ENCODE measurements at places on chromosomes 1 and 21. TPM values are rescaled to one million over a fixed set of nuclear protein-coding genes. Genes with fewer than 3 reads are reported as not detected.

- DNase-seq: no peak
These were observed 40.1 kb upstream of the LPAR3 start for GRCh38 chr1:84933011-84933611.

DNA sequence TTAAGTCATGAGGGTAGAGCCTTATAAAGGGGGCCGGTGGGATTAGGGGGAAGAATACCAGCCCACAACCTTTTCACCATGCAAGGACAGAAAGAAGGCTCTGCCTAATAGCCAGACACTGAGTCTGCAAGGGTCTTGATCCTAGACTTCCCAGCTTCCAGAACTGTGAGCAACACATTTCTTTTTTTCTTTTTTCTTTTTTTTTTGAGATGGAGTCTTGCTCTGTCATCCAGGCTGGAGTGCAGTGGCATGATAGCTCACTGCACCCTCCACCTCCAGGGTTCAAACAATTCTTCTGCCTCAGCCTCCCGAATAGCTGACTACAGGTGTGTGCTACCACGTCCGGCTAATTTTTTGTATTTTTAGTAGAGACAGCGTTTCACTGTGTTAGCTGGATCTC is 1.7 kb upstream of the ARL8A start:
- DNase-seq: no peak

DNA sequence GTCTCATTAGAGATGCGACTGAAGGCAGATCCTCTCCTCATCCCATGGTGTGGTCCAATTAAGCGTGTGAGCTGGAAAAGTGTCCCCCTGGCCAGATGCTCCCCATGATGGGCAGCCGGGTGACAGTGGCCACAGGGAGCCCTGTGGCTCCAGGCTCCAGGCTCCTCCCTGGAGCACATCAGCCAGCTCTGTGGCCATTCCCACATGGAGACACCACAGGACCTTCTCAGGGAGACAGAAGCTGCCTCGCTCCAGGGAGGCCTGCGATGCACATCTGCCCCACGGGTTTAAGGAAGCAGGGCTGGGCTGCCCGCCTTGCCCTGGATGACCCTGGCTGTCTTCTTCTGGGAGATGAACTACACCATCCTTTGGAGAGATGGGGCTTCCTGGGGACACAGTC is 99.9 kb upstream of the TLR5 start:
- DNase-seq: no peak

- peak; percentile 62 for DNase-seq
These were observed 33.1 kb downstream of the PRDM2 start for GRCh38 chr1:13732971-13733667.

PLXNA2 gene
- total RNA-seq: 7.7 TPM

- no peak for DNase-seq
These were observed 507 bp downstream of the GLIS1 start for GRCh38 chr1:53738205-53739108.

DNA sequence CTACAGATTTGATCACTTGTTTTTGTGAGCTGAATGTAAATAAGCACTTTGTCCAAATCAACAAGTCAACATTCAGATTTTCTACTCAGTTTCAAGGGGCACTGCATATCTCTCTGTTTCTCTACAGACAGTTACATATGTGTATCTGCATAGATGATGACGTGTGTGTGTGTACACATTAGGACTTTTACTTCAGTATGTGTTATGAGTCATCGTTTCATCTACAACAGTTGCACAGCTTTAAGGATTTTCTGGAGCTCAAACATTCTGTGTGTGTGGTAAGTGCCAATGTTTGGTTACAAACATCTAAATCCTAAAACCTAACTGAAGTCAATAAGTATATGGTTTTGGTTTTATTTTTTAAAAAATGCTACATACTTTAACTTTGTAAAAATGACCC is 494.5 kb upstream of the PBX1 start:
- no peak for DNase-seq

DNA sequence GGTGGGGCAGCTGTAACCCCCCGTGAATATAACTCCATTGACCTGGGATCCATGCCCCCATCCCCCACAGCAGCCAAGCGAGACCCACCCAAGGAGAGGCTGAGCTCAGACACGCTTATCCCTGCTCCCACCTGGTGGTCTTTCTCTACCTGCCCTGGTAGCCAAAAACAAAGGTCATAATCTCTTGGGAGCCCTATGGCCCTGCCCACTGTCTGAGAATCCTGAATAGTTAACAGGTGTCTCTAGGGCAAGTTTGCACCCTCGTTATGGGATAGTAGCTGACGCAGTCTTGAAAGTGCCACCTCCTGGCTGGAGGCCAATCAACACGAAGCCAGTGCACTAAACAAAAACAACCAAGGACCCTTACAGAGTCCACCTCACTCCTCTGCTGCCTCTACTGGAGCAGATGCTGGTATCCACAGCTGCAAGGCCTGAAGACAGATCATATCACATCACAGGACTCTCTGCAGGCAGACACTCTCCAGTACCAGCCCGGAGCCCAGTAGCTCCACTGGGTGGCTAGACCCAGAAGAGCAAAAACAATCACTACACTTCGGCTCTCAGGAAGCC is 134.3 kb upstream of the C1orf174 start:
- no peak for DNase-seq

DDI2 gene
- 47.1 TPM for total RNA-seq

DNA sequence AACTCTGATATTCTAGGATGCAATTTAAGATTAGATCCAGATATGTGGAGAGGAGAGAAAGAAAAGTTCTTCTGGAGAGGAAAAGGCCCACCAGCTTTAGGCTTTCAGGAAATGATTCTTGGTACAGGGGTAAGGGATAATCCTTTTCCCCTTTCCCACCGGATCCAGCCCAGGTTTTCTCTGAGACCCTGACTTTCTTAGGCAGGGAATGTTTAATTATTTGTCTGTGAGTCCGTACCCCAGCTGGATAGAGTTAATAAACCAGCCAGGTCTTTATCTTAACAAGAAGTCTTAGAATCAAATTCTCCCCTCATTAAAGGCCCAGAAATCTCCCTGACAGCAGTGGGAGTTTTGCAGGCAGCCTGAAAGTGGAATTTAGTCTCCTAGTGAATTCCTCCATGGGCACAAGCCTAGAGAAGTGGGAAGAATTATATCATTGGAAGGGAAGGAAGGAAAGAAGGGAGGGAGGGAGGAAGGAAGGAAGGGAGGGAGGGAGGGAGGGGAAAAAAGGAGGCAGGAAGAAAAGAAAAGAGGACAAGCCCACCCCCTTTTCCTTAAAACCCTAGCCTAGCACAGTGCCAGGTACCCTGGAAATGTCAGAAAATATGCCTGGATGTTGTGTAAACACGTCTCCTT is 189.0 kb downstream of the PLPP3 start:
- DNase-seq: no peak

CD1D gene
- 0.16 TPM for total RNA-seq

PTGS2 gene
- not detected for total RNA-seq

DNA sequence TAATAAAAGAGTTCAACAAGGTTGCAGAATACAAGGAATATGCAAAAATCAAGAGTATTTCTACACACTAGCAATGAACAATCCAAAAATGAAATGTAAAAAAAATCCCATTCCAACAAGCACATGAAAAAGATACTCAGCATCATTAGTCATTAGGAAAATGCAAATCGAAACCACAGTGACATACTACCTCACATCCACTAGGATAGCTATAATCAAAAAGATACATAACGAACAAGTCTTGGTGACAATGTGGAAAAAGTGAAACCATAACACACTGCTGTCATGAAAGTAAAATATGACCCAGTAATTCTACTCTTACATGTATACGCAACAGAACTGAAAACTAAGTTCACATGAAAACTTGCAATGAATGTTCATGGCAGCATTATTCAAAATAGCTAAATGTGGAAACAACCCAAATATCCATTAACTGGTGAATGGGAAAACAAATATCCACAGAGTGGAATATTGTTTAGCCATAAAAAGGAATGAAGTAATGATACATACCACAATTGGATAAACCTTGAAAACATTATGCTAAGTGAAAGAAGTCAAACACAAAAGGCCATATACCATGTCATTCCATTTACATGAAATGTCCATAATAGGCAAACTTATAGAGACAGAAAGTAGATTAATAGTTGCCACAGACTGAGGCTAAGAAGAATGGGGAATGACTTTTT is 34.3 kb downstream of the PIK3R3 start:
- no peak for DNase-seq

FCN3 gene
- total RNA-seq: not detected

DNA sequence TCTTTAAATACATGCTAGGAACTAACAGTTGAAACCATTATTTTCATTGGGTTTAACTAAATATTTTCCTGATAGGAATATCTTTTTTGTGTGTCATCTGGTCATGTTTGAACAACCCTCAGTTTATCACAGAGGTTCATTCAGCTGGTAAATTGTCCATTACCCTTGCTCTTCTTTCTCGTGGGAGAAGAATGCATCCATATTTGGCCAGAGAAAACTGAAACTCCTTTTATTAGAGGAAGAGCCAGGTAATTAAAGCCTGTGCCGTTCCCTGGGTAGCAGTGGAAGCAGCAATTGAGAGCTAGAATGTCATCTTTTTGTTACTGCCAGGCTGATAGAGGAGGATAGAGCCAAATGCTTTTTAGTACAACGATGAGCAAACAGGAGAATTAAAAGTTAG is 587.2 kb upstream of the ZRANB2 start:
- DNase-seq: no peak

DNA sequence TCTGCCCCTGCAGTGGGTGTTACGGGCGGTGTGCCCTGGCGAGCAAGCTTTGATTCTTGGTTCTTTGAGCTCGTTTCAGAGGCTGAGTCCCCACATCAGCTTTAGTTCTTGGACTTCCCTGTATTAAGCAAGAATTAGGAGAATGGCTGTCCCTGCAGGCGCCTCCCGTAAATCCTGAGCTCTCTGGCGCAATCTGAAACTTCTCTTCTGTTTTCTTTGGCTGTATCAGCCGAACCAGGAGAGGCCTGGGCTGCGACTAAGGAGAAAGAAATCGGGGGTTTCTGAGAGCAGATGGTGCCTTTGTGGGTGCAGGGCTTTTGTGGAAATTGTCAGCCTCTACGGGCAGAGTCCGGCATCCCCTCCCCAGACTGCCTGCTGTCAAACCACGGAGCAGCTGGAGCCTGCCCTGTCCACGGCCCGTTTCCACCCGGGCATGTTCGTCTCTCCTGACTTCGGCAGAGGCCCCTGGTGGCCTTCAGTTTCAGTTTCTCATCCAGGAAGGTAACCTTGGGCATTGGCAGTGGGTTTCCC is 17.9 kb downstream of the CSTB start:
- DNase-seq: no peak

GABPB2 gene
- total RNA-seq: 39.6 TPM

GRCh38 chr1:55670331-55671082 is 455.3 kb upstream of the USP24 start:
- no peak for DNase-seq

LMOD1 gene
- total RNA-seq: not detected

INSRR gene
- not detected for total RNA-seq

AMY1A gene
- not detected for total RNA-seq

GRCh38 chr1:156346636-156347035 is 8.3 kb downstream of the TSACC start:
- DNase-seq: no peak

- DNase-seq: no peak
These were observed 76.9 kb upstream of the TNFSF18 start for GRCh38 chr1:173127369-173128307.

DNA sequence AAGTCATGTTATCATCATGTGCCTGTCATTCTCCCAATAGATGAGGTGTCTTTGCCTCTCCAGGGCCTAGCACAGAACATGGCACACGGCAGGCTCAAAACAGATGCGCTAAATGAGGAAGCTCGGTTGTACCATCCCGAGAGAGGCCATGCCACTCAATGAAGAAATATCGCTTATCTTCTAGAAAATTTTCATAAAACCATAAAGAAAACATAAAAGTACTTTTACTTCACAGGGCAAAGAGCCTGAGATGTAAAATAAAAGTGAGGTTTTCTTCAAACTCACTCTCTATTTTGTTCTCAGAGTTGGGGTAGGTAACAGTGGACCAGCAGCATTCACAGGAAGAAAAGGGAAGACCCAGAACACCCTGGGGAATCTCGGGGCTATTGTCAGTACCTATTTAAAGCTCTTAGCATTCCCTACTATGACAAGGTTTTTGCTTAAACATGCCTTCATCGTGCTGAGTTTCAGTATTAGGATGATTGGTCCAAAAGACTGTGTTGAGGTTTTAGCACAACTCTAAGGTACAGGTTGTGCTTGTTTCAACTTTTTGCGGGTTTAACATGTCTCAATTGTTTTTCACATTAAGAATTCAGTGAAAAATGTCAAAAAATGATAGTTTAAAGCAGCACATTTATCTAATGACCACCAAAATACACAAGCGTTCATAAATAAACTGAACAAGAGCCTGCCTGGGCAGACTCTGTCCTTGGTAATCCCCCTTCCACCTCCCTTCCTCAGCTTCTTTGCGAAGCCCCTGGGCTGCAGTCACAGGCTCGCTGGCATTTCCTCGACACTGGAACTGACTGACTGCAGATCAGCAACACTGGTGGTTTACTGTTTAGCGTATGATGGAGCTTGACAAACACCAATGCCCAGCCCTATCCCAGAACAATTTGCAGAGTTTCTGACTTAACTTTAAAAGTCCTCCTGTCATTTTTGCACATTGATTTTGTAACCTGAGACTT is 55.6 kb downstream of the COQ8A start:
- DNase-seq: no peak

LCE3E gene
- not detected for total RNA-seq

FCRL2 gene
- total RNA-seq: 3.1 TPM

PLK3 gene
- total RNA-seq: 139 TPM

DNA sequence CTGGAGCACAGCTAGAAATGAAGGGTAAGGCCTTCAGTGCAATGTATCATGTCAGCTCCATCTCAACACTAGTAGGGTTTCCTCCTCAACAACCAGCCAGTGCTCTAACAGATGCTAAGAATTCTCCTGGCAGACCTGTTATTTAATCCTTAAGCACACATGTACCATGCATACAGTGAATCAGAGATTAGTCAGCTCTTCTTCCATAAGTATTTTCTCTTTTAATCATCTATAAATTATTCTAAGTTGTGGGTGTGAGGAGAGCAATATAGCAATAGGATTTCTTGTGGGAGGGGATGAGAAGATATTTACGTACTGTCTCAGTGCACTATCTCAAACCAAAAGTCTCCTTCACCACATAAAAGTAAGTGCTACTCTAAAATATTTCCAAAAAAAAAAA is 95.3 kb downstream of the COP1 start:
- no peak for DNase-seq

ILDR2 gene
- total RNA-seq: 0.21 TPM

GRCh38 chr1:16409536-16410152 is 27.6 kb downstream of the SPATA21 start:
- DNase-seq: no peak

DNA sequence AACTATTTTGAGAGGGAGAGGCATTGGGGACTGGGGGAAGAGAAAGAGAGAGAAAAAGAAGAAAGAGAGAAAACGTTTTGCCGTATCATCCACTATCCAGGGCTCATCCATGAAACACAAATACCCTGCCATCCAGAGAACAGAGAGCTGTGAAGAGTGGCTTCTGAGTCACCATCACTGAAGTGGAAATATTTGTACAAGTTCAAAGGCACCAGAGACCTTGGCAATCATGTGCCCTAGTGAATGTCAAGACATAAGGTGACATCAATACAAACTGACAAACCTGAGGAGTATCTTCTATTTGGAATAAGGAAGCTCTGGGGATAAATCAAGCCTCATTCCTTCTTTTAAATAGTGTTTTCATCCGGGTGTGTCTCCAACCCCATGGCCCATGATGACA is 197.2 kb upstream of the PROX1 start:
- no peak for DNase-seq

- no peak for DNase-seq
These were observed 10.8 kb downstream of the FMO5 start for GRCh38 chr1:147214325-147214724.
